ENCODE measurements at places on chromosomes 5 and 9.

DNA sequence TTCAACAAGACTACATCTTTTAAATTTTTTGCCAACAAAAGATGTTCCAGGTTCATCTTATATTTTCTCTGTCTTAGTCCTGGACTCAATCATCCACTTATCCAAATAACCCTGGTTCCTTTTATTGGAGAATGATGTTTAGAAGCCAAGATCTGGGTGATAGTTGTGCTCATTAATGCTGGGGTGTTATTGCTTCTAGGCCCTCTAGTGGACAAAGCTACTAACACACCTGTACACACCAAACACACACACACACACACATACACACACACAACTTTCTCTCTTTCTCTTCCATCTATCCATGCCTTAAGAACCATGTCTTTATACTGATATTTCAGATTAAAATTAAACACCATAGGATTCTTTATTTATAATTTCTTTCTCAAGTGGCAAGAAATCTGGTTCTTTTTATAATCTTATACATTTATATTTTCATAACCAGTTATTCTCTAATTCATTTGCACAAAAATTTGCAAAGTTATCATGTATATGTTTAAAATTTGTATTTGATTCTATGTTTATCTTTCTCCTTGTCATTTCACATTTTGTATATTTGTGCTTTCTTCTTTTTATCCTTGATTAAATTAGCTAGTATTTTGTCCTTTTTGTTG lies 179.1 kb upstream of the SMIM23 start:
- DNase-seq = no peak

DNA sequence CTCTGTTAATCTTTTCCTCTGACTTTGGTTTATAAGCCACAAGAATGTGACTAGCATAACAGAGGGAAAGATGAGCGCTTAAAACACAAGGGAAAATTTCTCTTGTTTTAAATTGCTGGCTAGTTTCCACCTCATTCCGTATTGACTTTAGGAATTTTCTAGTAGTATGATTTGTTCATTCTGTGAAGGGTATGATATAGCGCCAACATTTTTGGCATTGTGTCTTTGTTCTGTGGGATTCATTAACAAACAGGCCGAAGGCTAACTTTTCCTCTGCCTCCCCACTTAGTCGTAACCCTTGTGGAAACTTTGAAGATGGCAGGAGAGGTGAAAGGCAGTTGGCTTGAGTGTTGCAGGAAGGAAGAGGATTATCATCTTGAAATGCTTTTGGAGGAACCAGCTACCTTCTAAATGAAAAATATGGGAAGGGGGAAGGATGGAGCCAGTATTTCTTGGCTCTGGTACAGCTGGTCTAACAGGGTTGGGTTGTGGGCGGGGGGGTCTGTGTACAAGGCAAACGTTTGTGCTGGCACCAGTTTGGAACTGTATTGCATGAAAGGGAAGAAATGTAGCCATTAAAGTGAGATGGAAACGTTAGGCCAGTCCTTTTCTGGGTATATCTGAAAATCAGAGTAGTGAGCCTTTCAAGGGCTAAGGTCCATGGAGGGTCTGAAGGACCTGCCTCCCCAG lies 21.5 kb upstream of the DMRT2 start:
- no peak for DNase-seq

- no peak for DNase-seq
Measured at GRCh38 chr9:24127519-24127918, 301.5 kb upstream of the ELAVL2 start.

DNA sequence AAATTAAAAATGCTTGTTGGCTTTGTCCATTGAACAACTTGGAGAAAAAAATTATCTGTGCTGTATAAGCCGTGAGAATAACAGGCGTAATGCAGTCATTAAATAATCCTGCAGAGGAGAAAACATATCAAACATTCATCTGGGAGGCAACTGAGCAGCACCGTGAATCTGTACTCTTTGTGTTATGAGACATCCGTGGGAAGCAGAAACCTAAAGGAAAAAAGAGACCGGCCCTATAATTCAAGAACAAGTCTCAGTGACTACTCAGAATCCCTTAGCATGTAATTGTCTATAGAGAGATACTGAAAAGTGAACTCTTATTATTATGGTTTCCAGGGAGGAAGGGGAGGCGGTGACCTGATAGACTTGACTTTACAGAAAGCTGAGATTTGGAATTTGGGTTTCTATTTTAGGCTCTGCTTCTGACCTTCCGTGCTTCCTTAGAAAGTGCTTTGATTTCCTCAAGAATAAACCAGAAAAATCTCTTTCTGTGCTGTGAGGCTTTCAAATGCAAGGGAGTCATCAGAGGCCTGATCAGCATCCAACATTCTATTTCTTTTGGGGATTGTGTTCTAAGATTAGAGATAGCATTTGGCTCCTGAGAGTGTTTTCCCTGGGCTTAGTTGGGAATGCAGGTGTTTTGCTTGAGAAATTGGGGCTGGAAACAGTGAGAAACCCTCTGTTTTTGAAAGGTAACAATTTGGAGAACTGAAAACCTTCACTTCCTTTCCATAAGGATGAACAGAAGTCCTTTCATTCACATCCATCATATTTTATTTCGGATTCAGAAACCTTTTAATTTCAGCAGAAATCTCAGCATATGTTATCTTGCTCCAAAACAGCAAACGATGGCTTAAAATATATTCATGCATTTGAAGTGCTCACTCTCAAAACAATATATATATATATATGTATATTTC lies 296.7 kb downstream of the CSNK1G3 start:
- no peak for DNase-seq

- DNase-seq = no peak
Measured at GRCh38 chr5:148623741-148624140, 30.6 kb downstream of the HTR4 start.

- no peak for DNase-seq
Measured at GRCh38 chr9:83472764-83473163, 65.4 kb downstream of the FRMD3 start.

- no peak for DNase-seq
Measured at GRCh38 chr5:36842087-36842486, 34.5 kb upstream of the NIPBL start.

DNA sequence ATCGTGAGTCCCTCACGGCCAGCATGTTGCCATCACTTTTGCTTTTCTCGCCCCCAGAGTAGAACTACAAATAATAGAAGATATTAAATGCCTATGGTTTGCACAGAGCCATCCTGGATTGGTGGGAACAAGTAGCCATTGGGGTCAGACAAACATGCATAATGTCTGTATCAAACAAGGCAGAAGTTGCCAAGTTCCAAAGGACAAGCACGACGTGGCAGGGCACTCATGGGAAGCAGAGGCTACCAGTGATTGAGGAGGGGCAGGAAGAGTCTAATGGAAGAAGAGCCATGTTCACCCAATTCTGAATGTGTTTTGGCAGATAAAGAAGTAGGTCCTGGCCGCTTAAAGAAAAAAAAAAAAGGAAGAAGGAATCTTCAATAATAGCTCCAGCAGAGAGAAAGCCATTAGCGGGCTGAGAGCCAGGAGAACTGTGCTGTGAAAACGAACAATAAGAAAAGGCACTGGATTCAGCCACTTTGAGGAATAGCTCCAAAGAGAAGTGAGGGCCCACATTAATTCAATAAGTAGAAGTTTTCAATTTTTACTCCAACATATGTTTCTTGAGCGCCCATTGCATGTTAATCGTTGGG lies 153.7 kb upstream of the ADCY2 start:
- no peak for DNase-seq

- no peak for DNase-seq
Measured at GRCh38 chr9:123584202-123585176, 228.5 kb downstream of the CRB2 start.

GRCh38 chr5:138711811-138712210 lies 41.4 kb upstream of the CTNNA1 start:
- no peak for DNase-seq

GRCh38 chr5:94640176-94640575 lies 21.7 kb downstream of the SLF1 start:
- no peak for DNase-seq

DNA sequence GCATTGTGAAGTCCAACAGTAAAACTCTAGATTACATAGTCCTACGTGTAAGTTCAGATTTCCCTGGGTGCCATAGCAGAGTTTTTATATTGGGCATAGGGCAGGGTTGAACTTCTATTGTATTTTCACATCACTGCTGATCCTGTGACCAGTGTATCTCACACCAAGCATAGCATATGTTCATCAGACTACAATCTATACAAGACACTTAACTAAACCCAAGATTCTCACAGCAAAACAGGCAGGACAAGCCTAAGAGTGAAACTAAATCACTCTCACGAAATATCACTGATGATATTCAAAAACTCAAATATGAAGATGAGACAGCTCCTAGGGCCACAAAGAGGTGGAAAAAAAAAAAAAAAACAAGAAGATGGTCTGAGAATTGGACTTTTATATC lies 3.2 kb upstream of the PPP1R2B start:
- no peak for DNase-seq

DNA sequence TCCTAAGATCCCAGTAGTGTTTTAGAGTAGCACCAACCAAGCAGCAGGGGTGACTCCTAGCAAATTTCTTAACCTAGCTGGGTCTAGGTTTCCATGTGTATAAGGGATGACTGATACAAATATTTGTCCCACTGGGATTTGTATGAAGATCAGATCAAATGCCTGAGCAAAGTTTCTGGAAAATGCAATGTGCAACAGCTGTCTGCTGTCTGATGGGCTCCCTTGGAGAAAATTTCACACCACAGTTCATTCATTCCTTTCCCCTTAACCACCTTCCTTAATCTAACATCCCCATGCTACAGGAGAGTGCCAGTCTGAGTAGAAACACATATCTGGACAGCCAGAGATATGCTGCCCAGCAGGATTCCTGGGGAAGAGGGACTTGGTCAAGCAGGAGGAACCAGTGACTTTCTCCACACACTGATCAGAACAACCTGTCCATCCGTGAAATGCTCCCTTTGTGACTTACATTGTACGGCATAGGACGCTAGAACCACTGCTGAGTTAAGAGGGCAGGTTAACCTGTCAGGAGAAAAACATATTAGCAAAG lies 53.3 kb downstream of the PTPN3 start:
- no peak for DNase-seq

GRCh38 chr9:110088099-110088498 lies 119.9 kb downstream of the C9orf152 start:
- DNase-seq = no peak

DNA sequence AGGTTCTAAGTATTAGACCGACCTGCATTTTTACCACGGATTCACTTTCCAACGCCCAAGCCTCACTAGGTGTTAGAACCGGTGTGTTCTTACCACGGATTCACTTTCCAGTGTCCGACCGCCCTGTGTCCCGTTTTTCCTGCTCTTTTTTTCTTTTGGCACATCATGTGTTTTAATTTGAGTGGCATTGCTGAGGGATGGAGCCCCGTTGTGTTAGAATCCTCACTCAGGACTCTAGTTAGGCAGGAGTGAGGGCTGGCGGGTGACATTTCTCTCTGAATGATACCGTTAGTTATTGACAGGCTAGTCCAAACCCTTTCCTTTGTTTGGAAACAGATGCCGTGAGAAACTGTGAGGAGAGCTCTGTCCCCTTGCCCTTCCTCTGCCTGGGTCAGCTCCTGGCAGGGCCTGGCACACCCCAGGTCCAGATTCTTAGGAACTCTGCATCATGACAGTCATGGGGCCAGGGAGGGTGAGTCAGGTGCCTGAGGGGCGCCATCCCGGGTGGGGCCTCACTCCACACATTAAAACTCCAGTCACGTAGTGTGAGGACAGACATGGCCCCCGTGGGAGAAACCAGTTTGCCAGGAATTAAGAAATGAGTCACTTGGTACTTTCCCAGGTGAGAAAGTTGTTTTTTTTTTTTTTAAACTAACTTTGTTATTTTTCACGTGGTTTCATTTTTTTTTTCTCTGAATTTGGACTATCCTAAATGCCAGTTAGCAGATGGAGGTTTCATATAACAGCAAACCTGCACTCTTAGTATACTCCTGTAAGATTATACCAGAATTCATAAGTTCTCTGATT lies 15.8 kb downstream of the EXOC3 start:
- DNase-seq = no peak

- no peak for DNase-seq
Measured at GRCh38 chr5:61290791-61291210, 41.3 kb upstream of the ZSWIM6 start.

DNA sequence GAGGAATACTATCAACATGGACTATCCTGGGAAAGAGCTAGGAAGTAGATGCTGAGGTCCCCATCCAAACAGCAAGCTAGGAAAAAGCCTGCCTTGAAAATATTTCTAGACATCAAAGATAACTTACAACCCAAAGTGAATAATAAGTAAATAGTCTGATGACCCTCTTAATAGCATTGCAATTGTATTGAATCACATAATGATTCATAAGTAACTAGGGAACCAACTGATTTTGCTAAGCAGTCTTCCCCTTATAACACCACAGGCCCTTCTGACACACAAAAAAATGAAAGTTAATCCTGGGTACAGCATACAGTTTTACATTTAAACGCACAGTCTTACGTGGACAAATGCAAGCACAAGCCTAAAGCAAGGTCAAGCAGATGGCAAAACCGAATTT lies 199.3 kb downstream of the RFK start:
- DNase-seq = no peak

Data from stimulated activated CD8-positive, alpha-beta memory T cell treated with anti-CD3 and anti-CD28 coated beads, Interleukin-4, amount 100 ng/mL, for 1 hour (primary cell).